Activated T-helper 9 cell treated with anti-CD3 and anti-CD28 coated beads, Interleukin-2, amount 50 U/mL, for 16 hours (primary cell): ENCODE measurements at places on chromosomes 11 and 22.

DNA sequence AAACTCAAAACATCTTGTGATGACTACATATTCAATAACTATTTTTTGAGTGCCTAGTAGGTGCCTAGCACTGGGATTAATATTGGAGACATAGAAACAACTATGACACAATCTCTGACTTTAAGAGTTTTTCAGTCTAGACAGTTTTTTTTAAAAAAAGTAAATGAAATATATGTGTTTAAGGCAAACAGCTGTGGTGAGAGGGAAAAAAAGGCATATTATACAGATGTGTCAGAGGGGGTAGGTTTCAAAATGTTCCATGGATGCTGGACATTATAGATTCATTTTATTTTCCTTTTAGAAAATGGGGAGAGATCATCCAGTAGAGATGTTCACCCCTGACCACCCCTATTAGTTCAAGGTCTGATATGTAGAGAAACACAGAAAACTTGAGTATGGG lies 90.8 kb downstream of the LUZP2 start:
- DNase-seq, result no peak

- DNase-seq, result peak; percentile 65
Observed at GRCh38 chr11:60915248-60915914, 1.4 kb downstream of the TMEM109 start.

DNA sequence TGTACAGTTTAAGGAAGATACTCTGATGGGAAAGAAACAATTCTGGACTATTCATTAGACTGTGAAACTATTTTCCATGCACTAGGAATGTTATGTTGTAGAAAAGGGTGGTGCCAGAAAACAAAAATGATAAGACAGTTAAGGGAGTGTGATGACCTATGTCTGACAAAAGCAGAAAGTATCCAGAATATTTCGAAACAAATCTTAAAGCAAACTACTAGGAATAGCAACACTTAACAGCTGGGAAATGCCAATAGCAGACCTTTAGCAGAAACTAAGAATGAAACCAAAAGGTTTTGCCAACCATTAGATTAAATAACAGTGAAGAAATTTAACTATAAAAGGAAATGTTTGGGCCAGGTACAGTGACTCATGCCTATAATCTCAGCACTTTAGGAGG lies 3.3 kb upstream of the ARHGAP20 start:
- DNase-seq, result no peak

DNA sequence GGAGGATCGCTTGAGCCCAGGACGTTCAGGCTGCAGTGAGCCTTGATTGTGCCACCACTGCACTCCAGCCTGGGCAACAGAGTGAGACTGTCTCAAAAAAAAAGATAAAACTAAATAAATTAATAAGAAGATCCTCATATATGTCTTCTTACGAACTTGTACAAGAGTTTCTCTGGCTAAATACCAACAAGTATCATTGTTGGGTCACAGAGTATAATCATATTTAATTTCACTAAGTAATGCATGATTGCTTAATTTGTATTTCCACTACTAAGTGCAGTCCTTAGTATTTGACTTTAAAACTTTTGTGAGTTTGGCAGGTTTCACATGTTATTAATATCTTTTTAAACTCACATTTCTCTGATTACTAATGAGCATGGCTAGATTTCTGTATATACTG lies 60.9 kb downstream of the PACS1 start:
- DNase-seq, result no peak

DNA sequence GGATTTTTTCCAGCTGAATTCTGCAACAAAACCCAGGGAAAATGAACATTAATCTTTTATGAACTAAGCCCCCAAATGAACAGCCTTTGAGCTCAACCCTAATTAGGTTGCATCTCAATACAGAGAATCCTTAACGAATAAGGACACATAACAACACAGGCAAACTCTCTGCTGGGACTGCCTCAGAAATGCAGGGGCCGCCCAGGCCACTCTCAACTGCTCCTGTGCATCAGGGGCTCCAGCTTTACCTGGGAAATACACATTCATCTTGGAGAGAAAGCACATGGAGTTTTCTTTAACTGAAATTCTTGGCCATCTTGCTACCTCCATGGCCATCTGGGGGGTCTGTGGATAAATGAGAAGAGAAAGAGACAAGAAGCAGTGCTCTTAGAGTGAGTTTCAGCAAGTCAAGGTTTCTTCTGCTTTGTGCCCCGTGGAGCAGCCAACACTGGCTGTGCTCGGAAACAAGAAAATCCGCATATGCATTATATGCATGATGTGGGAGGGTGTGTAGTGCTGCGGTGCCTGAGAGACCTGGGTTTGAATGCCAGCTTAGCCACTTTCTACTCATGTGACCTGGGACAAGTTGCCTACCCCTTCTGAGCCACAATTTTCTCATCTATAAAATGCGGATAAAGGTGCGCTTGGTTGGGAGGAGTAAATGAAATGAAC lies 81.9 kb upstream of the RCN1 start:
- DNase-seq, result no peak

DNA sequence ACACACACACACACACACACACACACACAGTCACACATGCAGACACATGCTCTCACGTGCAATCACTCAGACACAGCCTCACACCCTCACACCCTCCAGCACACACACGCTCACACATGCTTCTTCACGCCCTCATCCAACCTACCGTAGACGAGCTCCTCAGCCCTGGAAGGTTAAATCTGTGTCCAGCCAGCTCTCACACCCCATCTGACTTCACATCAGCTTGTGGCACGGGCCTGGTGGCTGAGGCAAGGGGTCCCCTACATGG lies 1.3 kb upstream of the SCUBE1 start:
- no peak for DNase-seq

DNA sequence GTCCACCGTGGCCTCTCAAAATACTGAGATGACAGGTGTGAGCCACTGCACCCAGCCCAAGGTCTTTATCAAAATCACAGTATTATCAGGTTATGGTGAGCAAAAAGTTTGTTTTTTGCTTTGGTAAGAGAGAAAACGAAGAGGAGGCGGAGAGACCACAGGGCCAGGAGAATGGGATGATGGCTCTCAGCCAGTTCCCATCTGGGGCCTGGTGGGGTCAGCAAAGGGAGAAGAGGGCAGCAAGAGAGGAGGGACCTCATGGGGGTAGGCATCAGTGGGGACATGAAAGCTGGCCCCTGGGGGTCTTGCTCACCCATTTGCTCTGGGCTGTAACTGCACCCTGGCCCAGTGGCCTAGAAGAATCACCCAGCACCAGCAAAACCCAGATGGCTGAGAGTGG lies 190.2 kb downstream of the SHANK2 start:
- DNase-seq, result no peak

DNA sequence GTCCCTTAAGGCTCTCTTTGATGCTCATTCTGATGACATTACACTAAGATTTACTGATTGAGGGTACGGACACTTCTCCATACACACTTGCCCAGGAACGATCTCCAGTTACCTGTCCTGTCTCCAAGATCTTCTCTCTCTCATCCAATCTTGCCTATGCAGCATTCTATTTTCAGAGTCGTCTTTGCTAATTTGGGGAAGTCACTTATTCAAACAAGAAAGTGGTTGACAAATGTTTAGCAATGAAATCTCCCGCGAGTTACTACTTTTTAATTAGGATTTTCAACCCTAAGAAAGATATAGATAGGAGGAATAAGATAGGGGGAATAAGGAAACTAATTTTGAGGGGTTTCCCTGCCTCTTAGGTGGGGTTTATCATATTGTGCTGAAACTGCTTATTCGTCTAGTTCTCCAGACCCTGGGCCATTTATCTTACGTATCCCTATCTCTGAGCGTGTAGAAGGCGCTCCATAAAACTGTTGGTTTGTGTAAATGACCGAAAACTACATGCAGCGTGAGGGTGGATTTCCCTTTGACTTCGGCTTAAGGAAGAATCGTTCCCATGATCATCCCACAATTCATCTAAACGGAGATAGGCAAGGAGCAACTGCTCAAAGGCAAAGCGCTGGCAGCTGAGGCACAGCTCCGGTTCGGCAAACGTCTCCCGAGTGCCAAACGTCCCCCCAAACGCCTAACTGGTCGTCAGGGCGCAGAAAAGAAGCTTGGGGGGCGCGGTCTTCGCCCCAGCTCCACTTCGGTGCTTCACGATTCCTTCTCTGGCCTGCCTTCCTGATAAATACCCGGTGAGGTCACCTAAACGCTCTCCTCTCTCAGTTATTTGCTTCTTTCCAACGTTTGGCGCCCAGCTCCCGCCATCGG lies 804 bp downstream of the APIP start:
- no peak for DNase-seq

GRCh38 chr11:45652781-45653180 lies 12.6 kb downstream of the CHST1 start:
- DNase-seq, result no peak

DNA sequence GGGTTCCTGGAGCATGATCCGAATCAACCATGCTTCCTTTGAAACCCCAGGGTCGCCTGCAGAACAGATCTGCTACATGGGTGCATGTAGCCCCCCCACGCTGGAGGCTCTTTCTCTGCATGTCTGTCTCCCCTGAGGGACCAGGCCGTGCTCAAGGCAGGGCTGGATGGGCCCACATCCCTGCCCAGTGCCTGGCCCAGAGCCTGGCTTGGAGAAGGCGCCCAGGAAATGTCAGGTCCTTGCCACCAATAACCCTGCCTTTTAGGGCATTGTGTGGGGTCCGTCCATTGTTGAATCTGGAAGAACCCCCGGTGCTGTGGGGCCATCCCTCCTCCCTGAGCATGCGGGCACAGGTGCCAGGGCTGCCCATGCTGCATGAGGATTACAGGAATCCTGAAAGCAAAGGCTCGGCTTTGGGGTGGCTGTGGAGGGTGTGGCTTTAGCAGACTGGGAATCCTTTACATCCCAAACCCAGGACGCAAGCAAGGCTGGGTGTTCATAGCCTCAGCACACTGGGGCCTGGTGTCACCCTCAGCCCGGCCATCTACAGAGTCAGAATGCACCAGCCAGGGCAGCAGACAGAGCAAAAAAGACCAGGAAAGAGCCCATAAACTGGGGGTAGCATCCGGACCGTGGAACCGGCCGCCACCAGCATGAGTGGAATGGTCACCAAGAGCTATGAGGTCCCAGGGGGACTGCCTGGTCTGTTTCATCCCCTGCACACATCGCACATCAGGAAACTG lies 48.2 kb downstream of the RTL6 start:
- no peak for DNase-seq

DNA sequence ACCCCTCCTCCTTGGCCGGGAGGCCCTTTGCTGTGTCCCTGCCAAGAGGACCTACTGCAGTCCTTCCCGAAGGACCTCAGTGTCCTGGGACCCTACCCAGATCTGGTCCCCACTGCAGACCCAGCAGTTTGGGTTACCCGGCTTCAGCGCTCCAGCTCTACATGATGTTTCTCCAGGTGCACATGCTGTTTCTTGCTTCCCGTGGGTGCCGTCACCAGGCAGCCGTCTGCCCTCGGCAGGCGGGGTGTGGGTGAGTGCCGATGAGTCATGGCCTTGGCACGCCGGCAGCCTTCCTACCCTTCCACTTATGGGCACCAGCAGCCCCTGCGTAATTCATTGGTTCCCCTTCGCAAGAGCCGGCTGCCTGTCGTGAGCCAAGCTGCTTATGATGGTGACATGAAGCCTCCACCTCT lies 101.8 kb downstream of the BCR start:
- DNase-seq, result no peak

DNA sequence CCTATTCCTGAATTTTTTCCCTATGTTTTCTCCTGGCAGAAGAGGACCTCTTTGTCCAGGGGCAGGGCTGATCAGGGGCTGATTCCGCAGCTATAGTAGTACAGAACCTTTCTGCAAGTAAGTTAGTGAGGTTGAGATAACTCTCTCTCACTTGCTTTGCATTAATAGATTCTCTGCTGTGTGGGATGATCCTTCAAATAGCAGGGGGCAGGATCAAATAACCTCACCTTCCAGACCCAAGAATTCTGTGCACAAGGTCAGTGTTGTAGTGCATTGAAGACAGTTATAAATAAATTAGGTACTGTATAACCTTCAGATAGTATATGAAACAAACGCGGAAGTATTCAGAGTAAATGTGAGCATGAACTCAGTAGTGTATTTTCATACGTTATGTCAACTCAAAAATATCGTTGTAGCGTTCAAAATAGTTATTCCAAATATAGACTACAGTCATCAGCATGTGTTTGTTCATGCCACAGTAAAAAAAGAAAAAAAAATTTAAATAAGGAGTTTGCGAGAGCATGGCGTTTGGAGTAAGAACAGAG lies 278 bp downstream of the MMP26 start:
- no peak for DNase-seq

DNA sequence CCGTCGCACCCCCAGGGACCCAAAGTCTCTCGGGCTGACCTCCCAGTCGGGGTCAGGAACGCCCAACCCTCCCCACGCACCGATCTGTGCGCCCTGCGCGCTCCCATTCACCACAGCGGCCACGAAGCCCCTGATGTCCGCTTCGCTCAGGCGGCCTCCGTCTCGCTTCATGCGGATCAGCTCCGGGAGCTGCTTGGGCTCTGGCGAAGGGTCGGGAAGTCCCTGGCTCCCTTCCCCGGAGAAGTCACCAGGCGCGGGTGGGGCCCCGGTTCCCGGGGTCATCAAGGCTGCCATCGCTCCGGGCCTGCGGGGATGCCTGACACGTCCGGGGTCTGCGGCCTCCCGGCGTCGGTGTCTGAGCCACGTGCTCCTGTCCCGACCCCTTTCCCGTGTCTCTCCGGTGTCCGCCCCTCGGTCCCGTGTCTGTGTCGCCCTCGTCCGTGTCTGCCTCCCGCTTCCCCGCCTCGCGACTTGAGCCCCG lies 356 bp downstream of the TYMP start:
- no peak for DNase-seq

- no peak for DNase-seq
Observed at GRCh38 chr11:17786824-17787525, 52.4 kb downstream of the KCNC1 start.

GRCh38 chr11:110860461-110860860 lies 148.2 kb upstream of the ARHGAP20 start:
- no peak for DNase-seq

DNA sequence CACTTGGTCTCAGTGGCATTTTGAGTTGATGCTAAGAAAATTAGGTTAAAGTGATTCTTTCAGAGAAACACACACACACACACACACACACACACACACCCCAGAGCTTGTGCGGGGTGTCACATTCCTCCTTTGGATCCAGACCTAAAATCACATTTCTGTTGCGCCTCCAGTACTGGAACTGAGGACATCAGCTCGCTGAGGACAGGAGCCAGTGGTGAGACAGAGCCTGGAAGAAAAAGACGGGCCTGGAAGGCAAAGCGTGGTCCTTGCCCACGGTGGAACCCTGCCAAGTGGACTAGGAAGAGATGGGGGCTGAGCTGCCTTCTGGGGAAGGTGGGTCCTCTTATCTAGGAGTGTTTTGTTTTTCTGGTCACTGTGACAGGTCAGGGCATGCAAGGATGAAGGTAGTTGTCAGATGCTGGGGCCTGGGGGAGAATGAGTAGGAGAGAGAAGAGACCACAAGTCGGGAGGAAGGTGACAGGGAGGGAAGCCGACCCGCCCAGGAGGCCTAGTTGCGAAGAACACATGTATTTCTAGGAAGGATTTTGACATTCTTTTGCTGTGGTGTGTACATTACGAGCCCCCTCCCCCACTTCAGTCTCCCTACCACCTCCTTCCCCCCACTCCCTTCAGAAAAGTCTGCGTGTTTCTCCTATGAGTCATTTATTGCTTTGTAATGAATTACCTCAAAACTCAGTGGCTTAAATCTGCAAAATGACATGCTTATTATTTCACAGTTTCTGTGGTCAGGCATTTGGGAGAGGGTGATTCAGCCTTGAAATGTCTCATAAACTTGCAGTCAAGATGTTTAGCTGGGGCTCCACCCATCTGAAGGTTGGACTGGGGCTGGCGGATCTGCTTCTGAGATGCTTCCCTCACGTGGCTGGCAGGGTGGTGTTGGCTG lies 4.8 kb upstream of the ELFN2 start:
- peak; percentile 20 for DNase-seq

- no peak for DNase-seq
Observed at GRCh38 chr11:70826541-70827335, 425.6 kb downstream of the SHANK2 start.
